Naive thymus-derived CD4-positive, alpha-beta T cell (primary cell): ENCODE measurements at places on chromosomes 2 and 18.

DNA sequence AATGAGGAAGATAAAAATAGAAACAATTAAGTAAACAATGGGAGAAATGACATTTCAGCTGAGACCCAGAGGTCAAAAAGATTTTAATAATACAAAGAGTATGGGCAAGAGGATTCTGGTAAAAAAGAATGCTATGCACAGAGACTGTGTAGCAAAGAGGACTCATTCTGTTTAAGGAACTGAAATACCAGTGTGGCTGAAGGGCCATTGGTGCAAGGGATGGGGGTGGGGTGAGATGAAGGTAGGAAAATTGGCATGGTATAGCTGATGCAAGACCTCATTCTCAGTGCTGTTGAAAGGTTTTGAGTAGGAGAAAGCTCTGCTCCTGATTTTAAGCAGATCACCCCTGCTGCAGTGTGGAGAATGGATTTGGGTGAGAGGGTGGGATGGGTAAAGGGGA lies 10.8 kb downstream of the GALNT1 start:
- DNase-seq, result no peak

DNA sequence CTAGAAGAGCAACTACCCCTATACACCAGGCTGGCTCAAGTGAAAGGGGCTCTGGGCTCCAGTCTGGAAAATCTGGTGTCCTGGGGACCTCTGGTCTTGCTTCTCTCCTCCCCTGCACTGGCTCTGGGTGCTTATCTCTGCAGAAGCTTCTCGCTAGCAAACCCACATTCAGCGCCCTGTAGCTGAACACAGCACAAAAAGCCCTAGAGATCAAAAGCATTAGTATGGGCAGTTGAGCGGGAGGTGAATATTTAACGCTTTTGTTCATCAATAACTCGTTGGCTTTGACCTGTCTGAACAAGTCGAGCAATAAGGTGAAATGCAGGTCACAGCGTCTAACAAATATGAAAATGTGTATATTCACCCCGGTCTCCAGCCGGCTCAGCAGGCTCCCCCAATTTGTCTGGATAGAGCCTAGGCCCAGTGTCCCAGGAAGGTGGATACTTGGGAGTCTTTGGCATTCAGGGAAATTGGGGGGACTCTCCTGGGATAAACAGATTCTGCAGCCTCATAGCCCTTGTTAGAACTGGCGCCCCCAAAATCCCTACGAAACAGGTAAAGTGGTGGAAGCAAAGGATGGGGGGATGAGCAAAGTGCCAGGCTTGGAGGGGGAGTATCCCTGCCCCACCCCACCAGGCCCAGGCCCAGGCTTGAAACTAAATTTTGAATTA lies 2.5 kb upstream of the HOXD4 start:
- no peak for DNase-seq

- no peak for DNase-seq
Measured at GRCh38 chr2:73079636-73080035, 8.1 kb upstream of the SFXN5 start.

DNA sequence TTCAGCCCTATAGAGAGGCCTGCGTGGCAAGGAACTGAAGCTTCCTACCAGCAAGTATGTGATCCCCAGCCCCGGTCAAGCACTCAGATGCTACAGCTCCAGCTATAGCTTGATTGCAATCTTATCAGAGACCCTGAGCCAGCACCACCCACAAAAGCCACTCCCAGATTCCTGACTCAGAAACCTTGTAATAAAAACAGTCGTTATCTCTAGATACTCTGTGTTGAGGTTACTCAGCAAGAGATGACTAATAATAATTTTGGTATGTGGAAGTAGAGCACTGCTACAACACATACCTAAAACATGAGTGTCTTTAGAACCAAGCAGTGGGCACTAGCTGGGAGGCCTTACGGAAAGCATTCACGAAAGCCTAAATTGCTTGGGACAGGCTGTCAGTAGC lies 216.9 kb downstream of the UXS1 start:
- no peak for DNase-seq

DNA sequence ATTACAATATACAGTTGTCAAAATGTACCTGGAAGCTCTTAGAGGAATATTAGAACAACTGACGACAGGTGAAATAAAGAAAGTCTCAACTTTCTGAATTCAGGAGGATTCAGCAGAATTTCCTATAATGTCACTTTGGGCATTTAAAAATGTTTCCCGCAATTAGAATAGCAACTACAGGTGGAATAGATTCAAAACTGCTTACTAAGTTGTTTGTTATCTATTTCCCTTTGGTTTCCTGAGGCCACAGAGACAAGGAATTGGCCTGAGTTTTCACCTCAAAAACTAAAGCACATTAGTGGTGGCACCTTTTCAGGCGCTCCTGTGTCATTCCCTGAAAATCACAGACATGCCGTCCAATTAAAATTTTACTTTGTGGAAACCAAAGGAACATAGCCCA lies 729.2 kb upstream of the FANCL start:
- no peak for DNase-seq

GRCh38 chr2:151775057-151775740 lies 40.9 kb upstream of the NEB start:
- no peak for DNase-seq

GRCh38 chr18:27922780-27923179 lies 254.2 kb downstream of the CDH2 start:
- no peak for DNase-seq

- no peak for DNase-seq
Measured at GRCh38 chr2:187544371-187545080, 9.7 kb downstream of the TFPI start.

DNA sequence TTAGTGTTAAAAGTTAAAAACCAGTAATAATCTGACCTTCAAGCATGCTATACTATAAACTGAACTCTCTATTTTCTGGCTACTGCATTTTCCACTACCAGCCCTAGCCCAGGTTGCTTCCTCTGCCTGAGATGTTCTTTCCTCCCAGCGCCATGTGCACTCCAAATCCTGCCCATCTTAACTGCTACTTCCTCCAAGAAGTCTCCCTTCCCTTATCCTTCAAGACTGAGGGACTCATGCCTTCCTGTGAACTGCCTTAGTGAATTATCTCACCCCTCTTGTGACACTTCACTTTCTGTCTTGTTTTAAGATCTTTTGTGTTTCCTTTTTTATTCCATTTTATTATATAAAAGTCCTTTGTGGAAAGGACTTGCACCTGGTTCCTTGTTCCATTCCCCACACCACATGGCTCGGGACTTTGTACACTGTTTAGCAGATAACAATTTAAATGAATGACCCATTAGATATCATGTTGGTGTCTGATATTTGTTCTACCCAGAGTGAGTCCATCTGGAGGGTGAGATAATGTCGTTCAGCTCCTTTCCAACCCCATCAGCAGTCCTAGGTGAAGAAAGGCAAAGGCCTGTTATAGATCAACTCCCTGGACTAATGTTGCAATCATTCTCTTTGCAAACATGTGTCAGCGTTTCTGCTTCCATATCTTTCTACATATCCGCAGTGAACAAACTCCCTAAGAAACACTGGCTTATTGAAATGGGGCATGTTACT lies 20.9 kb upstream of the AGFG1 start:
- no peak for DNase-seq

DNA sequence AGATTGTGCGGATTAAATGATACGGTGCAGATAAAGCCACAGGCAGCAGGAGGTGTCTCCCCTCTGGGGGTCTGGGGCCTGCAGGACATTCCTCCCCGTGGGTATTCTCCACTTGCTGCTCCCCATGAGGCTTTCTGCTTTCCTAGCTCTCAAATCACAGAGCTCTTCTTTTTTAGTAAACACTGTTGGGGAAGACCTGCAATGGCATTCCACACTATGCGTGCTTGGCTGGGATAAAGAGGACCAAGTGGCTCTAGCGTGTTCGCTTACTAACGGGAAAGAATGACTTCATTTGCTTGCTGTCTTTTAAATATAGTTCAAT lies 146.5 kb downstream of the DDX1 start:
- no peak for DNase-seq

- peak; percentile 42 for DNase-seq
Measured at GRCh38 chr18:11851806-11852337, 659 bp downstream of the CHMP1B start.

GRCh38 chr2:98387478-98387877 lies 41.2 kb downstream of the CNGA3 start:
- no peak for DNase-seq

- DNase-seq, result no peak
Measured at GRCh38 chr2:118722976-118723375, 124.5 kb downstream of the EN1 start.

GRCh38 chr2:16205631-16206030 lies 265.3 kb downstream of the MYCN start:
- no peak for DNase-seq
